ENCODE measurements at places on chromosomes 16 and 17. TPM values are rescaled to one million over a fixed set of nuclear protein-coding genes. Genes with fewer than 3 reads are reported as not detected.

GRCh38 chr16:64130140-64130539 lies 991.7 kb downstream of the CDH11 start:
- no peak for DNase-seq

- peak; percentile 57 for DNase-seq
Observed at GRCh38 chr16:82641336-82641984, 14.7 kb downstream of the CDH13 start.

GRCh38 chr16:88014252-88014781 lies 63.1 kb downstream of the BANP start:
- DNase-seq: peak; percentile 77

GRCh38 chr16:85967111-85967510 lies 68.1 kb downstream of the IRF8 start:
- DNase-seq: no peak

DNA sequence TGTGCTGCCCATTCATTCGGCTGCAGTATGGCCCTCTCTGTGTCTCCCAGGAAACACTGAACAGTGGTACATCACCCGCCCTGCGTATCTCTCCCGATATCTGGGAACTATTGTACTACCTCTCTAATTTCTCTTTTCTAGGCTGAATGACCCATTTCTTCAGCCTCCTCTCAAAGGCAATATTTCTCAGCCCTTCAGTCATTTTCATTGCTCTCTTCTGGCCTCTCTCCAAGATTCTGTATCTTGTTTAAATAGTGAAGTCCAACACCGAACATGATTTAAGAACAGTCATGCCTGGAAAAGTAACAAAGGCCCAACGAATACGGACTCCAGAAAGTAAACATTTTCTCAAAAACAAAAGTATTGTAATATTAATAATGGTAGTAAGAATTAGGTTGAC lies 220.1 kb downstream of the ZFHX3 start:
- peak; percentile 49 for DNase-seq

DNA sequence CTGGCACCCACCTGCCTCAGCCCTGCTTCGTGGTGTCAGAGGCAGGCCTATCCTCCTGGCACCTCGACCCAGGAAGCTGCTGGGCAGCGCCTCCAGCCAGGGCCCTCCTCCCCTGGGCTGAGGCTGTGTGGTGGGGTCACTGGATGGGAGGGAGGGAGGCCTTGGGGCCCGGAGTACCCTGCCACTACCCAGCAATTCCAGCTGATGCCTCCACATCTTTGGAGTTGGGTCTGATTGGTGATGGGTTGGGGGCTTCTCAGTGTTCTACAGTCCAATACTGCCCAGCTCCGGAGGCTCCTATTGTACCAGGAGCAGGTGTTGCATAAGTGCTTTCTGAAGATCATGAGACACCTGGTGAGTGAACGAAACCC lies 48.0 kb downstream of the USP22 start:
- DNase-seq: no peak

- DNase-seq: no peak
Observed at GRCh38 chr16:1088295-1089170, 7.5 kb downstream of the C1QTNF8 start.

- DNase-seq: peak; percentile 23
Observed at GRCh38 chr17:82917699-82918345, 78.0 kb upstream of the ZNF750 start.

GRCh38 chr16:74700438-74701225 lies at the start of gene MLKL:
MLKL (minus strand) TSS chr16:74700862; CDS start chr16:74695757, 5,105 bp downstream.
- DNase-seq: peak; percentile 26

- no peak for DNase-seq
Observed at GRCh38 chr17:68289936-68290267, 1.0 kb downstream of the SLC16A6 start.

GRCh38 chr17:27244491-27245223 lies 49.3 kb upstream of the WSB1 start:
- DNase-seq: peak; percentile 96

GRCh38 chr17:66737524-66737923 lies 97.4 kb upstream of the CACNG5 start:
- DNase-seq: peak; percentile 49

DNA sequence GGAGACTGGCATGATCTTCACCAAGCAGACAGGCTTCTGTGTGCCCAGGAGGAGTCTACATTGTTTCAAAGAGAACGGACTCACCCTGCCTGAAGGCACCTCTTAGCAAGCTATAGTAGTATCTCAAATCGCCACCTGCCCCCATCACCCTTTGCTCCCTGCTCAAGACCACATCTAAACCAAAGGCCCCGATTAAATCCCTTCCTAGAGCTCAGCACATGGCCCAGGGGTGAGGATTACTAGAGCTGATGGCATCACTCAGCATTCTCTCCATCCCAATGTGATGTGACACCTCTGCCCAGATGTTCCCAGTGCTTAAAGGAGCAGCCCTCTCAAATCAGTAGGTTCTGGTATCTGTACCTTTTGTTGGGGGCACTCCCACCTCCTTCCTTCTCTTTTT lies 8.0 kb upstream of the CDC42EP4 start:
- DNase-seq: no peak

GRCh38 chr16:49282690-49283375 lies 1.2 kb upstream of the CBLN1 start:
- no peak for DNase-seq

GRCh38 chr17:3835410-3836229 lies 10.4 kb downstream of the NCBP3 start:
- DNase-seq: no peak

DNA sequence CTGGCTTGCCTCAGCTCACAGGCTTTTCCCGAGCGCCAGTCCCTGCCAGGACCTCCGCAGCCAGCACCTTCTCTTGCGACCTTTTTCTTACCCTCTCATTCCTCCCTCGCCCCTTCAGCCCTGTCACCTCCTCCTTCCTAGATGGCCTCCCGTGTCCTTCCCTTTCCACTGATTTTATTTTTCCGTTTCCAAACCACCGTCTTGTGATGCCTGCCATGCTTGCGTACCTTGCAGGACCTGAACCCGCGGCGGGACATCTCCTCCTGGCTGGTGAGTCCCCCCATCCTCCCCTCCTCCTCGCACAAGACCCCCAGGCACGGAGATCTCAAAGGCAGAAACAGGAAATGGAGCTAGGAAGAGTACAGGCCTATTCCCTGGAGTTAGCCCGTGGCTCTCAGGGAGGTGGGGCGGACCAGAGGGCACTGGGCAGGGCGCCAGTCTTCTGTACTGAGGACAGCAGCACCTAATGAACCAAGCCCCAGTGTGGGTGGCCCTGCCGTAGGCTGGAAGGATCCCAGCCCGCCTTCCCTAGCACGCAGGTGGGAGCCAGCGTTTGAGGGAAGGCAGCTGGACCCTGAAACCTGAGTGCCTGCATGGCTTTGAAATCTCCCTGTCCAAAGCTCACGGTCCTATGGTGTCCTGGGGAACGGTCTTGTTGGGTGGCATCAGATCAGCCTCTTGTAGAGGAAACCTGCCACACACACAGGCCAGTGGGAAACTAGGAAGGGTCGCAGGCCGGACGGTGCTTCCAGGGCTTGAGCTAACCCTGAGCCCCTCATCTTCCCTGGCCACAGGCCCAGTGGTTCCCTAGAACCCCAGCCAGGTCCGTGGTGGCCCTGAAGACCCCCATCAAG lies 612 bp downstream of the CISD3 start:
- peak; percentile 42 for DNase-seq

GRCh38 chr16:1487395-1488053 lies 1.2 kb downstream of the PTX4 start:
- no peak for DNase-seq

DNA sequence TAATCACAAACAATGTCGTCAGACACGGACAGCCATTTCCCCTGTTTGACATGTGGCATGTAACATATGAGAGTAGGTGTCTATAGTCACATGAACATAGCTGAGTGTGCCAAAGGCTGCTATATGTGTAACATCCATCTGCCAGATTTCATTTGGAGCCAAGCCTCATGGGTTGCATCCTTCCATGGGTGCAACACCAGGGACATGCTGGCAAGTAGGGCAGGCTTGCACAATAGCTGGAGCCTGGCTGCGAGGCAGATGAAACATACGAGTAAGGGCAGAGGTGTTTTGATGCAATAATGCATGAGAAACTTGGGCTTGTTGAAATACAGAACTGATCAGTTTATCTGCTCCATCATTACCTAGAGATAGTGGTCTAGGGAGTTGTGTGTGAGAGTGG lies 9.0 kb upstream of the ZNF689 start:
- no peak for DNase-seq

- no peak for DNase-seq
Observed at GRCh38 chr16:82194086-82194485, 24.1 kb upstream of the MPHOSPH6 start.

DNA sequence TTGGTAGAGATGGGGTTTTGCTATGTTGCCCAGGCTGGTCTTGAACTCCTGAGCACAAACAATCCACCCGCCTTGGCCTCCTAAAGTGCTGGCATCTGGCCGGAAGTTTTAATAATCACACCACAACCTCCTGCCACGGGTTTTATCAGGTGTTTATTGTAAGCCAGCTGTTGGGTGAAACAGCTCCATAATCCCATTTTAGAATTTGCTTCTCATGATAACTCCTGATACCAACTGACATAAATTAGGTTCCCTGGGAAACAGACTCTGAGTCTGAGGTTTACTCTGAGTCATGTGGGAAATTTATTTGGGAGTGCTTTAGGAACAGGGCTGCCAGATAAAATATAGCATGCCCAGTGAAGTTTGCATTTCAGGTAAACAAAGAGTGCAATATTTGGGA lies 122.6 kb upstream of the MED13 start:
- DNase-seq: peak; percentile 66

- DNase-seq: peak; percentile 95
Observed at GRCh38 chr17:835263-835662, 53.1 kb downstream of the MRM3 start.

GRCh38 chr17:75637143-75637538 lies 3.9 kb downstream of the SMIM5 start:
- DNase-seq: no peak

DNA sequence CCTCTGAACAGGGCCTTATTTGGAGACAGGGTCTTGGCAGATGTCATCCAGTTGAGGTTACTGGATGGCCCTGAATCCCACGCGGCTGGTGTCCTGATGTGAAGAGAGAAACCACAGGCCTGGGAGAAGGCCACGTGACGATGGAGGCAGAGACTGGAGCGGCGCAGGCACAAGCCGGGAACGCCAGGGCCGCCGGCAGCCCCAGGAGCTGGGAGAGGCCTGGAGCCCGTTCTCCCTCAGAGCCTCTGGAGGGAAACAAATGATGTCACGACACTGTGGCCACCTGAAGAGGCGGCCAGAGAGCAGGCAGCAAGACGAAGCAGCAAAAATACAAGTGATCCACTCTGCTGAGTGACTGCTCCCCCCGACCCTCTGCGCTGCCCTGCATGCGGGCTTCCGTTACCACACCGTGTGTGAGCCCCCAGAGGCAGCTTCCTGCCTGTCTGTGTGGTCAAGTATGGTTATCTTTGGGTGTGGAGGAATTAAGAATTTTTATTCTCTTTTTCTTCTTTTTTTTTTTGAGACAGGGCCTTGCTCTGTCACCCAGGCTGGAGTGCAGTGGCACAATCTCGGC lies 11.6 kb downstream of the CD7 start:
- DNase-seq: no peak

DNA sequence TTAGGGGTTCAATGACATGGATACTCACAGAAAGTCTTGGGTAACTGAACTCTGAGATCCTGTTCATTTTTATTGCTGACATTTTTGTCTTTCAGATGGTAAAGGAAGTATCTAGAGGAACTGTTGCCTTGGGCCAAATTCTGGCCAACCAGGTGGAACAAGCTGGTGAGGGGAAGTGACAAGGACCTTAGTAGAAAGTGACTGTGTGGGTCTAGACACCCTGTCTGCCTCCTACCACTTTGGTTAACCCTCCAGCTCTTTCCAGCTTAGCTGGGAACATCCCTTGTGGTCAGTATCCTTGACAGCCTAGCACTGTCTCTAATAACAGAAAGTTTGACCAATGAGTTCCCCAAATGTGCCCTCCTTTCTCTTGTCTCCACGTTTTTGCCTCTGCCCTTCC lies 28.8 kb upstream of the PRKCB start:
- no peak for DNase-seq

GRCh38 chr17:62675701-62676100 lies 48.2 kb downstream of the MRC2 start:
- no peak for DNase-seq

GRCh38 chr17:63496663-63497400 lies 20.0 kb downstream of the ACE start:
- no peak for DNase-seq

DNA sequence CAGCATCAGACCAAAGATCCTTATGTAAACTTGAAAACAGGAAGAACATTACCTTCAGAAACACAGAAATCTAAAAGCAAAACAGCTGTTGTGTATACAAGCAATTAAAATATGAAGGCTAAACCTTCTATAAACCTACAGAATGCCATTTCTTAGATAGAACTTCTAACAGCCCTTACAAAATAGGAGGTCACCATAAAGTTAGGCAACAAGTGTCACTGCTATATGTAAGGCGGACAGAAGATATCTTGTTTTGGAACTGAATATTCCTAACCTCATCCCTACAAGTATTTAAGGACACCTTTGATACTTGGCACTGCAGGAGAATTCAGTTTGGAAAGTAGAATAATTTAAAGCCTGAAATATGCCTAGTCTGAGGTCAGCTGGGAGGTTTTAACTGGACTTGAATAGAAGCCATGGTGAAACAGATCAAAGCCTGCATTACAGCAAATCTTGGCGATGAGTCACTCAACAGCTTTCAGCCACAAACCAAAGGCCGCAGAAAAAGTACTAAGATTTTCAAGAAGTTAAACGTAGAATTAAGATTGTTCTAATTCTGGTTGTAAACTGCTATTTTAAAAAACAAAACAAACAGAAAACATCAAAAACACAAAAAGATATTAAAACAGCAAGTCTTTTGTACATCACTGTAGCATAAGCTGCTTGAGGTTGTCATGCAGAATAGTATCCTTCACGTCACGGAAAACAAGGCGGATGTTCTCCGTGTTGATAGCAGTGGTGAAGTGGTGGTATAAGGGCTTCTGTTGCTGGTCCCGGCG lies 42.7 kb downstream of the GNA13 start:
- DNase-seq: peak; percentile 93

DNA sequence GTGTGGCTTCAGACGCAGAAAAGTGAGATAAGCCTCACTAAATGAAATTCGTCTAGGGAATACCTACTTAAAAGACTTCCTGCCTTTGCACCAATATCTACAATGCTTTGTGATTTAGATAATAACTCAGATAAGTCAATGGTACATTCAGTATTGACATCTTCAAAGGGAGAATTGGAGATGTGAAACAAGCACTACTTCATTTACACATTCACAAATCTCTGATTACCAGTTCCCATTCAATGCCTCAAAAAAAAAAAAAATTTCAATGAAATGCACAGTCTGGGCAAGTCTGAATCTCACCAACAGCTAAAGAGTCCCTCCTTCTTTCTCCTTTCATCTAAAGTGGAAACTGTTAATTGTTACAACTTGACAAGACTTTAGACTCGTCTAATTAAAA lies 3.7 kb downstream of the PHF12 start:
- DNase-seq: no peak

- peak; percentile 75 for DNase-seq
Observed at GRCh38 chr16:72530434-72530833, 358.5 kb upstream of the PMFBP1 start.

The SPATA22 gene
- total RNA-seq: 0.28 TPM

The SEPTIN12 gene
- not detected for total RNA-seq

The SLFN14 gene
- total RNA-seq: not detected

The ANKRD40CL gene
- total RNA-seq: not detected

The SLC6A2 gene
- not detected for total RNA-seq

The RAB26 gene
- 1.1 TPM for total RNA-seq

The CDH5 gene
- total RNA-seq: not detected

The SLFN5 gene
- 64.2 TPM for total RNA-seq

The FTO gene
- 132 TPM for total RNA-seq

The CDC42EP4 gene
- total RNA-seq: 16.1 TPM

The VKORC1 gene
- 65.2 TPM for total RNA-seq

The IL32 gene
- 21.7 TPM for total RNA-seq

The AIPL1 gene
- total RNA-seq: not detected

The PRSS36 gene
- total RNA-seq: 0.18 TPM

The CCDC40 gene
- 0.90 TPM for total RNA-seq

Measured in IMR-90 (cell line).